ENCODE measurements at places on chromosomes 1 and 21.

DNA sequence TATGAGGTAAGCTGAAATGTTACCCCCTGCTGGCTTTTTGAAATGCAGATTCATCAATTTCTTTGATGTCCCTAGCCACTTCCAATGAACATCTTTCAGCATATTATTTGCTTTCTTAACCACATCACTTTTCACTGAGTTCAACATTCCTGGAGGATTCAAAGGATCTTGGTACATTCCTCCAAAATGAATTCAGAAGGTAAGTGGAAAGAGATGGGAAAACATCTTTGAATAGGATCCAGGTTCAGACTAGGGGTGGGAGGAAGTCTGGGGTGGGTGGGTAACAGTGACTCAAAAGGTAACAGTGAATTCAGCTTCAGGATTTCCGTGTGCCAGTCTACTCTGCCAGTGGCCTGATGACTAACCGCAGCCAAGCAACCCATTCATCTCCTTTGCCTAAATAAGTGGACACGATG is 180.7 kb downstream of the ZC3H11B start:
- no peak for DNase-seq

- DNase-seq, result no peak
Observed at GRCh38 chr21:34950980-34951379, 98.1 kb downstream of the RUNX1 start.

GRCh38 chr1:53662951-53663350 is 76.0 kb downstream of the GLIS1 start:
- no peak for DNase-seq

DNA sequence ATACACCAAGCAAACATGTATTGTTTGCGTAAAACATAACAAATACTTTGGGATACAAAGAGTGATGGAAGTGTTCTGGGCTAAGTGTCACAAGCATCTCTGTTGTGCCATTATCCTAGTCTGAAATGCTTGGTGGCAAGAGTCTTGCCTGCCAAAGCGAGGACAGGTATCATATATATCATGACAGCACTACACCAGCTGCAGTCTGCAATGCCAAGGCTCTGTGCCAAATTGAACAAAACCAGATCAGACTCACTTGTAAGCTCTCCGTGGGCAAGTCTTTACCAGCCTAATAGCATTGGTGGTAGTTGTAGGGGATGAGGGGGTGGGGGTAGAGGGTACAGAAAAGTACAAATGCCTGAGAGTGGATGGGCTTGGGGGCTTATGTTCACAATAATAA is 119.2 kb downstream of the RWDD3 start:
- DNase-seq, result no peak

DNA sequence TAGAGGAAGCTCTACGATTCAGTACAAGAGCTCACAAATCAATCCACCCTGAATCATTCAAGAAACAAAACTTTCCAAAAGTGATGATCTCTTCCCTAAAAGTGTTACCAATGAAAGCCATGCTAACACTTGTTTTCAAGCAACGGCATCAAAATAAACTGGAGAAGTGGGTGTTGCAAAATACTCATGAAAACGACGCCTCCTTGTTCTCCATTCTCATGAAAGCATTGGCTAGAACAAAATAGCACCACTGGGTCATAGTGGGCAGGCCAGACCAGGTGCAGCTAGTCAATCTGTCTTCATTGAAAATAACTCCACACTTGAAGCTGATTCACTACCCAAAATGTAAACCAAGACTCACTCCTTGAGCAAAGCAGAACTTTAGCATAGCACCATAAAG is 4.3 kb downstream of the TIAM1 start:
- DNase-seq, result no peak

GRCh38 chr1:48285525-48285924 is 63.0 kb downstream of the SLC5A9 start:
- DNase-seq, result no peak

Data from femur (tissue), 1 donor.